ENCODE measurements at places on chromosomes 6 and 20. TPM values are rescaled to one million over a fixed set of nuclear protein-coding genes. Genes with fewer than 3 reads are reported as not detected.

GRCh38 chr20:47143657-47144056 lies 212.8 kb downstream of the ZMYND8 start:
- no peak for DNase-seq

DNA sequence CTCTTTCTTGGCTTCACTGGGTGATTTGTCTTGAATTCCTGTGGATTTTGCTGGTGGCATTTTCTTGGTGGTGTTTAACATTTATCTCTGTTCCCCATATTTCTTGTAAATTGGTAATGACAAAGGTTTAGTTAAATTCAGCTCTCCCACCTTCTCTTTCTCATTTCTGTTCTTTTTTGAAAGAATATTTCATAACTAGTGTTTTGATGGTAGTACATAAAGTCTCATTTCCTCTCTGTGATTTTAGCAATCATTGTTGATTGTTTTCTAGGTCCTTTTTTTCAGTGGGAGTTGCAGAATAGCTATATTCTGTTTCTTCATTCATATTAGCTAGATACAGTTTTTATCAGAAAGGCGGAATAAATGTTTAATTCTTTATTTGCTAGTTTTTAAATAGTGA lies 73.1 kb downstream of the QKI start:
- DNase-seq: no peak

DNA sequence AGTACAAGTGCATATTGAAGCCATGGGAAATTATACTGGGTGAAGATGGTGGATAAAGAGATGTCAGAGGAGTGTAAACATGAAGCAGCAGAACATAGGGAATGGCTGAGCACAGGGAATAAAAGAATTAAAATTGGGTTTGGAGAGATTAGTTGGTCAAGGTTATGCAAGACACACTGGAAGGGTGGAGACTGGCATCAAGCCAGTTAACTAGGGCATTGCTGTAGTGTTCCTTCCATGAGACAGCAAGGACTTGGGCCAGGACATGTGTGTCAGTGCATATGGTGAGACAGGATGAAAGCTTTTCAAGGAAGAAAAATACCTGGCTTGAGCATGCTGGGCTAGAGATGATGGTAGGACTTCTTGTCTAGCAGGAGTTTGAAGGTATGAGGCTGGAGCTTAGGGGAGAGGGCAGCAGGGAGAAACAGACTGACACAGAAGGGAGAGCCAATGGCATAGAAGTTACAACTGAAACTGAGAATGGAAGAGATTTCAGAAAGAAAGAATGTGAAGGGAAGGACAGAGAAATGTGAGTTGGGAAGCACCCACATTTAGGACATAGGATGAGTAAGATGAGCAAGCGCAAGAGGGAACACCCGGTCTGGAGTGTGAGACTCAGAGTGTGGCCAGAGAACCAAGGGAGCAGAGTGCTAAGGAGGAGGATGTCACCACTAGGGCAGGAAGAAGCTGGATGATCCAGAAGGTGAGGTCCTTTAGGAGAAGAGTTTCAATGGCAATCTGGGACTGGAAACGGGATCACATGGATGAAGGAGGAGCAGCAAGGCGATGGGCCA lies 14.5 kb upstream of the TMEM170B start:
- peak; percentile 20 for DNase-seq

- DNase-seq: no peak
Measured at GRCh38 chr6:43124481-43124880, 46.6 kb upstream of the SRF start.

- DNase-seq: no peak
Measured at GRCh38 chr20:62205618-62206387, 14.3 kb downstream of the HRH3 start.

- no peak for DNase-seq
Measured at GRCh38 chr6:133991096-133991593, 38.1 kb downstream of the TBPL1 start.

GRCh38 chr6:83518816-83519480 lies 6.6 kb downstream of the PRSS35 start:
- peak; percentile 20 for DNase-seq

DNA sequence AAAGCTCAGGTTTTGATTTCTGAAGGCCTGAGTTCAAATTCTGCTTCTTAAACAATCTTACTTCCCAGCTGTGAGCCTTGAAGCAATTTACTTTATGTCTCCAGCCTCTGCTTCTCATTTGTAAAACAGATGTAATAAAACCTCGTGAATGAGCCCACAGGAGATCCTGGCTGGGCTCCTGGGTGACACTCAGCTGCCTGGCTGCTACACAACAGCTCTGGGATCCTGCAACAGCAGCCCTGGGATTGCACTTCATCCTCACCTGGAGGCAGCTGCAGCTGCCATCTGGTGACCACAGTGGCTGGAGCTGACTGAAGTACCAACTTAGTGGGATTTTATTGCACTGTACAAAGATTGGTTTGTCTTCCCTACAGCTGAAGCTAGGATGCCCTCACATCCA lies 98.6 kb downstream of the NDUFAF5 start:
- DNase-seq: peak; percentile 31

GRCh38 chr20:24685736-24686135 lies 216.3 kb downstream of the SYNDIG1 start:
- no peak for DNase-seq

DNA sequence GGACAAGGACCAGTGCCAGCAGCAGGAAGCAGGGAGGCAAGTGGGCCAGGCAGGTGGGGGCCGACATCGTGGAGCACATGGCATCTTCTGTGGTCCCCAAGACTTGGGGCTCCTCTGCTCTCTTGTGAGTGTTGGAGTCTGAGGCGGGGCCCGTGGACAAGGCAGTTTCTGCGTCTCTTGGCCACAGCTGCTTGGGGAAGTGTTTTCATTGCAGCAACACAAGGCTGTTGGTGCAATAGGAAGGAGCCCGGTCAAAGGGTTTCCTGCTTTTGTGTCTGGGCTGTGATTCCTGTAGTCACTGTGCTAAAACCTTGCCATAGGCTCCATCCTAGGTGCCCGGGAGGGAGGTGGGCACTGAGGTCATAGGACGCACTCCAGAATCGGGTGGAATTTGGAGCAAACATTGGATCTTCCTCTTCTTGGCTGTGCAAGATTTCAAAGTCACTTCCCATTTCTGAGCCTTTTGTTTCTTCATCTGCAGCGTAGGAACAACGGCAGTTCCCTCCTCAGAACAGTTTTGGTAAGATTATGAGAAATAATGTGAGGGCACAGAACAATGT lies at the start of gene SIRPB2:
Gene SIRPB2, minus strand, starts transcription at position 140 of the 560 bp plus-strand sequence. Its CDS starts 61 bp downstream, at position 79.
- no peak for DNase-seq

DNA sequence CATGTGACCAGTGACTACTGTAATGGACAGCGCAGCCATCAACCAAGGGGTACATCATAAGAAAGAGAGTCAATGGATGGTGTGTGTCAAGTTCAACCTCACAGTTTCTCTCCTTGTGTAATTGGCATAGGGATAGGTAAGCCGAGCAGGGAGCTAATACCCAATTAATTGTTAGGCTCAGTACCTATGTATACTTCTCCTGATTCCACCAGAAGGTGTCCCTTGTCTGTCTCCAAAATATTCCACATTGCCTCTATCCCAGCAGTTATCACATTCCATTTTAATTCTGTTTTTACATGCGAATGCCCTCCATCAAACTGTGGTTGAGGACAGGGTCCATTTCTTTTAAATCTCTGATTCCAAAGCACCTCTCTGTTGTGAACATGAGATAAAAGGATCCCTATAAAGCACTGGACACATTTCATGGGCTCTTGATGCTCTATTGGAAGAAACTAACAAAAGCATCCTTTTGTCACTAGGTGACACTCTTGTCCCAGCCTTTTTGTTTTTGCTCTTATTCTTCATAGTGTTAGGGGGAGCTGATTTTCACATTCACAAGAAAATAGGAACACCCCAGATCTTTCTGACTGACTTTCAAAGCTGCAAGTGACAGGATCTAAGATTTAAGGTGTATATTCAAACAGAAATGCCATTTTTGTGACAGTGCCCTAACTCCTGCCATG lies 38.9 kb downstream of the FBXO9 start:
- no peak for DNase-seq

- no peak for DNase-seq
Measured at GRCh38 chr20:60340232-60340631, 382.0 kb downstream of the CDH26 start.

DNA sequence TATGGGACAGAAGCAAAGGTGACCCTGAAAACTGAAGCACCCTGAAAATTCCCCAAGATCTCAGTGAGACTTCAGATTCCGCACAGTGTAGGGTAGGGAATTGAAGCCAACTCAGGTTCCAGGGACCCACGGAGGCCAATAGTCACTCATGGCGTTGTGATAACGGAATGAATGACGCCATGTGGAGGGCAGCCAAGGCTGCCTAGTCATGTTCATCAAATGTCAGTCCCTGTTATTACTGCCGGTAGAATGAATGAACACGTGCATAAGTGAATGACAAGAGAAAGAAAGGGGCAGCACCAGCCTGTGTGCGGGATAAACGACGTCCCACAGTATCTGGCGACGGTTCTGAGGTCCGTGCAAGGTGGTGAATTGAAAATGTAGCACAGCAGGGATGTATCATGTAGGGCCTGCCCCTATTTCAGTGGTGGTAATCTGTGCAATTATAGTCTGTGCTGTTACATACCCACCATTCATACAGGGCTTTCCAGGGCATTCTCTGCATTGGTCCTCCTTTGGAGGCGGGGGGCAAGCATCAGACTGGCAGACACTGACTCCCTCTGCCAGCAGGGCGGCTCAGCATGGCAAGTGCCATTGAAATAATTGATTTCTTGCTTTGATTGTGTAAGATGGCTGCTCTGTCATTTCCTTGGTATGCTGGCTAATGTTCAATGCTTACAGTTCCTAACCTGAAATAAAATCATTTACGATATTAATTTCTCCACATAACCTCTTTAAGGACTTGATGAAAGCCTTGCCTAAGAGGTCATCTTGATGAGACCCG lies 386.9 kb downstream of the CDH4 start:
- DNase-seq: no peak

DNA sequence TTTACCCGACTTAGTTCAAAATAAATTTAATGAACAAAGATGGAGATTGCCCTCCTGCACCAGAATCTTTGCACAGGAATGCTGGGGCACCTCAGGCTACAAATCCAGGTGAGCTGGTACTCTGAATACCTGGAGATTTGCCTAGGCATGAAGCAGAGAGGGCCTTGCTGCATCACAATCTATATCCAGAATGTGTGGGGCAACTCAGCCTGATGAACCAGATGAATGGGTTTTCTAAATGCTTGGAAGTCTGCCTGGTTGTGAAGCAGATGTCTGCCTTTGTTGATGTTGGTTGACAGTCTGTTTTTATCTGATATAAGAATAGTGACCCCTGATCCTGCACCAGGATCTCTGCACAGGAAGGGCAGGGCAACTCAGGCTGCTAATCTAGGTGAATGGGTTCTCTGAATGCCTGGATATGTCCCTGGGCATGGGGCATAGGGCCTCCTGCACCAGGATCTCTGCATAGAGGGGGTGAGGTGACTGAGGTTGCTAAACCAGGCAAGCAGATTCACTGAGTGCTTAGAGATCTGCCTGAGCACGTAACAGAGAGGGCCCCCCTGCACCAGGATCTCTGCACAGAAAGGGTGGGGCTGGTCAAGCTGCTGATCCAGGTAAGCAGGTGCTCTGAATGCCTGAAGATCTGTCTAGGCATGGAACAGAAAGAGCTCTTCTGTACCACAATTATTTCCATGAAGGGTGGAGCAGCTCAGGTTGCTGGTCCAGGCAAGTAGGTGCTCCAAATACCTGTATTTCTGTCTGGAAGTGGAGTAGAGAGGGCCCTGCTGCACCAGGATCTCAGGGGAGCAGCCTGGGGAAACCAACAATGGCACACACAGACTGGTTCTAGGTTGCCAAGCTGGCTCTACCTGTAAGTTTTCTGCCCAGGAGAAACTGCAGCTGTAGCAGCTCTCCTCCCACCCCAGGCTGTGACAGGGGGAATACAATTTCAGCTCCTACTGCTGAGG lies 437.5 kb downstream of the MMUT start:
- DNase-seq: no peak

- DNase-seq: no peak
Measured at GRCh38 chr6:157853018-157853805, 30.2 kb downstream of the SNX9 start.

DNA sequence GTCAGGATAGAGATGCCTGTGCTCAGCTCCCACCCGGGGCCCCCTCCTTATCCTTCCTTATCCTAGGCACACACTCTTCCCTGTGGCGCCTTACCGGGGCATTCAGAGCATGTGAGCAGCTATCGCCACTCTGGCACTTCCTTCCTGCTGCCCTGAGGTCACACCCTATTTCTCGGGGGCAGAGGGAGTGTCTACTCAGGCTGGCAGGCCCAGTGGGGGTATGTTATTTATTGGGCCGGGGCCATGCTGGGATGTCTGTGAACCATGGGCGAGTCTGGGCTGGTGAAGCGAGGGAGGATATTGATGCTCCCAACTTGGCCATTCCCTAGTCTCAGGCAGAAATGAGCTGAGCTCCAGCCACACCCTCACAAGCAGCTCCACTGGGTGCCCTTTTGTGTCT lies 3.9 kb upstream of the LY6G6D start:
- DNase-seq: peak; percentile 68

DNA sequence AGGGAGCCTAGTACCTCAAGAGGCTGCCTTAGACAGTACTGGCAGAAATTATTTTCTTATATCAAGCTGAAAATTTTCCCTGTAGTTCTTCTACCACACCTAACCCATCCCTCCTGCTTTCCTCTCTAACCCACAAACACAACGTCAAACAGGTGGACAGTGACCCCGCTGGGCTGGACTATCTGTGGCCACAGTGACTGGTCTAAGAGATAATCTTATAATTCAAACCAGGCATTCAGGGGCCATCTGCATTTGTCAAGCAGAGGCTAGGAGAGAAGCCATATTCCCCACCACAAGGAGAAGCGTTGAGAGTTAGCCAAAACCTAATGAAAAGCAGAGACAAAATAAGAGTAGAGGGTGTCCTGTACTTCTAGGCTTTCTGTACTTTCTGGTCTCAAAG lies 8.2 kb downstream of the HDDC2 start:
- no peak for DNase-seq

DNA sequence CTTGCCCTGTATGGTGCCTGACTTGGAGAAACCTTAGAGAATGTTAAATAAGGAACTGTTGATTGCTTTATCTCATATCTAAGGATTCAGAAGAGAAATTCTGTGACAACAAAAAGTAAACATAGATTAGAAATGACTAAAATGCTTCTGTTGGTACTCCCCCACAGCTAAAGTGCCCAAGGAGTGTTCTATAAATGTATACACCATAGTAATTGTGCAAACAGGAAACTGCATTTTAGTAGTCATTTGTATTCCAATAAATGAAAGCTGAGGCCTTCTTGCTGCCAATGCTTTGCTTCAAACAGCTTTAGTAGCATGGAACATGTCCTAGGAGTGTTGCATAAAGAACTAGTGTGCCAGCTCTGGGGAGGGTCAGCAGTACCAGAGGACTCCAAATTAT lies 343.7 kb upstream of the IRAK1BP1 start:
- no peak for DNase-seq

HLA-DMB gene
- 7.6 TPM for total RNA-seq

UBE2V1 gene
- 61.8 TPM for total RNA-seq

DEFB132 gene
- total RNA-seq: not detected

AIF1 gene
- 38.3 TPM for total RNA-seq

SIRPB2 gene
- total RNA-seq: 2.9 TPM

GPR6 gene
- total RNA-seq: not detected

CCN5 gene
- total RNA-seq: not detected

CCN2 gene
- 89.3 TPM for total RNA-seq
